Mesothelial cell of epicardium (in vitro differentiated cells): ENCODE measurements at places on chromosomes 4 and X. TPM values are rescaled to one million over a fixed set of nuclear protein-coding genes. Genes with fewer than 3 reads are reported as not detected.

DNA sequence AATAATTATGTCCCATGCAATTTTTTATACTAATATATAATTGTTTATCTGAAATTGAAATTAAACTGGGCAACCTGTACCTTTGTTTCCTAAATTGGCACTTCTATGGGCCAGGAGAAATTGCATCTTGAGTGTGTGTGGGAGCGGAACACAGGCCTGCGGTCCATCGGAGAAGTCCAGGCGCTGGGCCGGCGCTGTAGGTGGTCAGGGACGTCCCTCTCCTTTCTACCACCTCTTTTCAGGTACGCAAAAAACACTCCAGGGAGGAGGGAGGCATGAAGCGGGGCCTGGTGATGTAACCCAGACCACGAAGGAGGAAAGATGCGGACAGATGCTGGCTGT, 717 bp downstream of the MGAT4D start:
- H3K4me1 ChIP-seq: peaks cover 3% of the 10 kb centered on the region
- H3K27me3 ChIP-seq: peaks cover 87% of the 10 kb centered on the region
- H3K4me3 ChIP-seq: peak overlapping the region; percentile 67
- no peaks in the 10 kb centered on the region for H3K36me3 ChIP-seq
- H3K27ac ChIP-seq: no peak overlapping the region

Gene USP53
- 26.5 to 28.7 TPM (median 26.8 TPM) in 3 replicates for total RNA-seq

Gene VCX2
- total RNA-seq: not detected in 3 replicates

Gene UCP1
- total RNA-seq: not detected in 3 replicates

Gene NIPAL1
- 12.1 to 13.4 TPM (median 13.3 TPM) in 3 replicates for total RNA-seq

GRCh38 chrX:39438603-39439602, 637.6 kb downstream of the MID1IP1 start:
- no peaks in the 10 kb centered on the region for H3K36me3 ChIP-seq
- no peak overlapping the region for H3K27ac ChIP-seq
- no peaks in the 10 kb centered on the region for H3K27me3 ChIP-seq
- no peak for DNase-seq

GRCh38 chrX:40484408-40485091, 96.2 kb upstream of the ATP6AP2 start:
- DNase-seq: no peak
- peak overlapping the region; percentile 51 for H3K27ac ChIP-seq
- H3K4me1 ChIP-seq: peaks cover 8% of the 10 kb centered on the region
- no peaks in the 10 kb centered on the region for H3K27me3 ChIP-seq

Gene GATA1
- not detected in 3 replicates for total RNA-seq

DNA sequence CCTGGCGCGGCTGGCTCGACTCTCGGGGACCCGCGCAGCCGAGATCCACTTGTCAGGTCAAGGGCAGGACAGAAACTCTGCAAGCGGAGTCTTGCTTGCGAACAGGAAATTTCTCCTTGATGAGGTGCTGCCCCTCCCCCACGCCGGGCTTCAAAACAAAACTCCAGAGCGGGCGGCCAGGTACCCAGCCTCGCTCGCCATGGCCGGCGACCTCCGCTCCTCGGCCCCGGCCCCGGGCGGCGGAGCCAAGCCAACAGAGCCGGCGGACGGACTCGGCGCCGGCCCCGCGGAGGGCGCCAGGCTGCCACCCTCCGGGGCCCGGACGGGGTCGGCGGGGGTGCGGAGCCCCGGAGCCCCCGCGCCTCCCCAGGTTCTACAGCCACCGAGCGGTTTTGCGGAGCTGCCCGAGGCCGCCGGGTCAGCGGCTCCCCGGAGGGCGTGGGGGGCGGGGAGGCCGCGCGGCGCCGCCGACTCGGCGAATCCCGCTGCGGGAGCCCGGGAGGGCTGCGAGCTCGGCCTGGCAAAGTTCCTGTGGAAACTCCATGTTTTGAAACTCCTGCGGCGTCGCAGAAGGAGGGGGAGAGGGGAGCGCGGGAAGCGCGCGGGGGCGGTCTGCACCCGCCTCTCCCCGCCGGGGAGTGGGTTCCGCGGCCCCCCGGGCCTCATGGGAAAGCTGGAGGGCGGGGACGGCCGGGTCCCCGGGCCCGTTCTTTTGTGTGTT, 11.7 kb upstream of the BCOR start:
- H3K4me1 ChIP-seq: peaks cover 12% of the 10 kb centered on the region
- H3K27me3 ChIP-seq: no peaks in the 10 kb centered on the region
- DNase-seq: no peak
- H3K36me3 ChIP-seq: no peaks in the 10 kb centered on the region

Gene FAM9B
- not detected in 3 replicates for total RNA-seq

Gene KLHL4
- 4.9 to 5.2 TPM (median 5.0 TPM) in 3 replicates for total RNA-seq

DNA sequence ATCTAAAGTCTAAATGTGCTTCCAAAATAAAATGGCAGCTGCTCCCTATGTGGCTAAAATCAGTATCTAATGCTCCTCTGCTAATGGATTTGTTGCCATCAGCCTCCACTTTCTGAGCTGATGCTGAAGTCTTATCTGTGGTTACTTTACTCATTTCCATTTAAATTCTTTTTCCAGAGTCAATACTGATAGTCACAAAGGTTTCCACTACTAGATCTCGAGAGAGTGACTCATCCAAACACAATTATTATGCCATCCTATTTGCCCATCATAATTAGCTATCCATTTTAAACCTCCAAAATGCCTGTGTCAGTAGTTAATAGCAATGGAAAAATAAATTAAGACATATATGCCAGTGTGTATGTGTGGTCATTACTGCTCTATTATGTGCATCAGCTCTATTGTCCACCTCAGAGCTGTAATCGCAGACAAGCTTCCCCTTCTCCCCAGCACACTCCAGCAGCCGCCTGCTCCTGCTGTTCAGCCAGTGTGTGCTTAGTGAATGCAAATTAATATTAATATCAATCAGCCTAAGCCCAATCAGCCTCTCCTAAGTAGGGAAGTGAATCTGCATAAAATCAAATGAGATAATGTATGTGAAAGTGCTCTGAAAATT, 199.8 kb upstream of the ZIC3 start:
- no peaks in the 10 kb centered on the region for H3K36me3 ChIP-seq
- no peak for DNase-seq
- H3K27me3 ChIP-seq: peaks cover 2% of the 10 kb centered on the region

Gene MAP7D2
- total RNA-seq: 0.93 to 1.4 TPM (median 1.3 TPM) in 3 replicates

DNA sequence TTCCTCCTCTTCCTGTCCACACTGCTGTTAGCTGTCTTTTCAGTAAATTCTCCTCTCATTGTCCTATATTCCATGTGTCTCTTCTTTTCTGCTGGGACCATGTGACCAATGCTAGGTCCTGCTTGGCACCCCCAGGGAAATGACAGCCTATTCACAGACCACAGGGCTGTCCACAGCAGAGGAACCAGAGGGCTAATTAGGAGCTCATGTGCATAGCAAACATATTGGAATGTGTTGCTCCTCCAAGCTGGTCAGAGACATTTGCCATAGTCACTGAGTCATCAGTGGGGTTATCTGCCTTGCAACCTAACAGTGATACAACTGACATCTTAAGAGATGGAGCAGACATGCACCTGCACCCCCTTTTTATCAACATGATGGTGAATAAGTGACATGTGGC, 67.9 kb upstream of the PUDP start:
- no peaks in the 10 kb centered on the region for H3K27me3 ChIP-seq
- peaks cover 17% of the 10 kb centered on the region for H3K4me1 ChIP-seq
- H3K4me3 ChIP-seq: no peak overlapping the region
- no peak overlapping the region for H3K27ac ChIP-seq
- no peaks in the 10 kb centered on the region for H3K36me3 ChIP-seq
- no peak for DNase-seq

Gene SSX4B
- not detected in 3 replicates for total RNA-seq

GRCh38 chr4:24212642-24213041, 322.8 kb upstream of the PPARGC1A start:
- DNase-seq: no peak
- H3K36me3 ChIP-seq: no peaks in the 10 kb centered on the region
- H3K4me1 ChIP-seq: peaks cover 2% of the 10 kb centered on the region
- peaks cover 3% of the 10 kb centered on the region for H3K27me3 ChIP-seq
- H3K27ac ChIP-seq: no peak overlapping the region
- no peak overlapping the region for H3K4me3 ChIP-seq

DNA sequence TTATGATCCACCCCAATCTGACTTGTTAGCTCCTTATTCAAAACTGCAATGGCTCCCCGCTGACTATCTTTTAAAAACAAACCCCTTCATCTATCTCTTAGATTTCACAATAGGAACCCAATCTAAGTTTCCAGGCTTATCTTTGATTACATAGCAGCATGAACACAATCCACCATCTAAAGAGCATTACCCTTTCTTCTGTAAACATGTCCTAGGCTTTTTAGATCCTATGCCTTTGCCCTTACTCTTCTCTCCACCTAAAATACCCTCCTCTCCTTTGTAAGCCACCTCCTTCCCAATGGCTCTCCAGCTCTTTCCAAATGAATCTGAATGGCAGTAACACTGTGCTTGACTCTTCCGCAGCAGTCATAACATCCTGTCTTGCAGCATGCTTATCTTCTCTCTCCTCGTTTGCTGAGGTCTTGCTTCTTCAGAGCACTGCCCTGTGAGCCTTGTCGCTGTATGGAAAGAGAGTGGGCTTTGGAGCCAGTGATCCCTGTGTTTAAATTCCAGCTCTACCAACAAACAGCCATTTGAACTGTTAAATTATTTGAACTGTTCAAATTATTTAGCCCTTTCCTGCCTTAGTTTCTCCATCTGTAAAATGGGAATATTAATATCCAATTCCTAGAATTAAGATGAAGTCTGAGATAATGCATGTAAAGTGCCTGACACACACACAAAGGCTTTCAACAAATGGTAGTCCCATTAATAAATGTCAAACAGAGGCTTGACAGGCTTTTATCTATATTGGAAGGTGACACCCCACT, 16.2 kb upstream of the TSPAN5 start:
- H3K4me3 ChIP-seq: no peak overlapping the region
- peaks cover 6% of the 10 kb centered on the region for H3K27me3 ChIP-seq
- peaks cover 22% of the 10 kb centered on the region for H3K4me1 ChIP-seq
- no peak overlapping the region for H3K27ac ChIP-seq

Gene ANK2
- total RNA-seq: 9.2 to 11.8 TPM (median 10.4 TPM) in 3 replicates

Gene GABRG1
- 0.18 to 0.22 TPM (median 0.20 TPM) in 3 replicates for total RNA-seq

Gene ATP1B4
- not detected in 3 replicates for total RNA-seq

GRCh38 chrX:149567621-149568417, 18.1 kb upstream of the HSFX3 start:
- no peaks in the 10 kb centered on the region for H3K36me3 ChIP-seq
- H3K4me1 ChIP-seq: peaks cover 3% of the 10 kb centered on the region
- no peak overlapping the region for H3K27ac ChIP-seq
- H3K27me3 ChIP-seq: no peaks in the 10 kb centered on the region
- H3K4me3 ChIP-seq: no peak overlapping the region
- DNase-seq: no peak

- peaks cover 2% of the 10 kb centered on the region for H3K27me3 ChIP-seq
- H3K27ac ChIP-seq: no peak overlapping the region
- H3K36me3 ChIP-seq: no peaks in the 10 kb centered on the region
- H3K4me3 ChIP-seq: no peak overlapping the region
- DNase-seq: no peak
Observed at GRCh38 chr4:108693819-108694218, 43.4 kb downstream of the OSTC start.

- no peak overlapping the region for H3K4me3 ChIP-seq
- H3K27ac ChIP-seq: no peak overlapping the region
- DNase-seq: no peak
- no peaks in the 10 kb centered on the region for H3K27me3 ChIP-seq
Observed at GRCh38 chr4:142274137-142274536, 572.0 kb downstream of the INPP4B start.

Gene ASMT
- 0.45 to 0.54 TPM (median 0.51 TPM) in 3 replicates for total RNA-seq

DNA sequence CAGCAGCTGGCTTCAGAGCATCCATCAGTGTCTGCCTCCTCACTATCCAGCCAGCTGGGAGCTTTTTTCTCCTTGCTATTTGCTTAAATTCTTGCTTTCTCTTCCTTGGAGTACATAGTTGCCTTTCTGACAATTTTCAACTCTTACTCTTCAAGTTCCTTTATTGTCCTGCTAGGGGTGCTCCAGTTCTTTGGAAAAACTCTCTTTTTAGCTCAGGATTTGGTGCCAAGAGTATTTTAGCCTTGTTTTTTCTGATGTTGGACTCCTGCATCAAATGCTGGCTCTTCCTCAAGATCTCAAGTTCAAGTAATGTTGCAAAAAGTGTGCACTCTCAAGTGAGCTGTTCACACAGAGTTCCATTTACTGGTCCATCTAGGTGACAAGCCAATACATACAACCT, 126.4 kb downstream of the KDR start:
- H3K4me1 ChIP-seq: peaks cover 4% of the 10 kb centered on the region
- no peak overlapping the region for H3K27ac ChIP-seq
- no peaks in the 10 kb centered on the region for H3K36me3 ChIP-seq
- no peaks in the 10 kb centered on the region for H3K27me3 ChIP-seq
- H3K4me3 ChIP-seq: no peak overlapping the region

GRCh38 chrX:65758505-65758904, 91.1 kb downstream of the MSN start:
- no peak overlapping the region for H3K4me3 ChIP-seq
- H3K4me1 ChIP-seq: no peaks in the 10 kb centered on the region
- H3K36me3 ChIP-seq: no peaks in the 10 kb centered on the region
- DNase-seq: no peak
- no peaks in the 10 kb centered on the region for H3K27me3 ChIP-seq

DNA sequence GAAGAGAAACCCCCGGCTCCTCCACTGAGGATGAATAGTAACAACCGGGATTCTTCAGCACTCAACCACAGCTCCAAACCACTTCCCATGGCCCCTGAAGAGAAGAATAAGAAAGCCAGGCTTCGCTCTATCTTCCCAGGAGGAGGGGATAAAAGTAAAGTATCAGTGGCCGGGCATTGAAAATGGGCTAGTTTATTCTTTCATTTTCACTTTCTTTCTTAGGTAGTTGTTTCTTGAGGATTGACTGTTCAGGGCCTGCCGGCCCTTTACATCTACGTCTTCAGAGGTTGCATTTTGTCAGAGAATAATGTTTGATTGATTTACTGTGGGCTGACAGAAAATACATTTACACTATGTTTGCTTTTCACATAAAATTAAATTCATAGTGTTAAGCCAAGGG, 27.1 kb downstream of the PAK3 start:
- H3K4me1 ChIP-seq: peaks cover 14% of the 10 kb centered on the region
- no peak for DNase-seq

- no peak overlapping the region for H3K4me3 ChIP-seq
- H3K36me3 ChIP-seq: peaks cover 18% of the 10 kb centered on the region
Observed at GRCh38 chrX:24215272-24215671, 65.7 kb downstream of the ZFX start.

- H3K4me1 ChIP-seq: peaks cover 53% of the 10 kb centered on the region
- H3K27me3 ChIP-seq: no peaks in the 10 kb centered on the region
- peaks cover 2% of the 10 kb centered on the region for H3K36me3 ChIP-seq
Observed at GRCh38 chr4:143382596-143382995, 45.9 kb downstream of the GAB1 start.

GRCh38 chrX:112808007-112808406, 32.6 kb downstream of the AMOT start:
- peak overlapping the region; percentile 87 for H3K27ac ChIP-seq
- H3K27me3 ChIP-seq: no peaks in the 10 kb centered on the region
- DNase-seq: no peak
- peaks cover 64% of the 10 kb centered on the region for H3K36me3 ChIP-seq

- H3K36me3 ChIP-seq: no peaks in the 10 kb centered on the region
- H3K4me3 ChIP-seq: no peak overlapping the region
- DNase-seq: no peak
Observed at GRCh38 chr4:114674080-114674479, 75.5 kb downstream of the UGT8 start.

Gene ADH1A
- total RNA-seq: not detected in 3 replicates

- no peak overlapping the region for H3K27ac ChIP-seq
- peaks cover 54% of the 10 kb centered on the region for H3K4me1 ChIP-seq
- H3K4me3 ChIP-seq: no peak overlapping the region
- H3K27me3 ChIP-seq: no peaks in the 10 kb centered on the region
- DNase-seq: no peak
- H3K36me3 ChIP-seq: no peaks in the 10 kb centered on the region
Observed at GRCh38 chrX:39903937-39904336, 193.8 kb downstream of the BCOR start.

GRCh38 chrX:21733705-21734104, 24.2 kb downstream of the SMPX start:
- no peaks in the 10 kb centered on the region for H3K27me3 ChIP-seq
- no peak for DNase-seq
- H3K4me1 ChIP-seq: peaks cover 66% of the 10 kb centered on the region
- H3K27ac ChIP-seq: peak overlapping the region; percentile 95
- no peaks in the 10 kb centered on the region for H3K36me3 ChIP-seq
